Mesothelial cell of epicardium (in vitro differentiated cells): ENCODE measurements at places on chromosomes 2 and 18. TPM values are rescaled to one million over a fixed set of nuclear protein-coding genes. Genes with fewer than 3 reads are reported as not detected.

DNA sequence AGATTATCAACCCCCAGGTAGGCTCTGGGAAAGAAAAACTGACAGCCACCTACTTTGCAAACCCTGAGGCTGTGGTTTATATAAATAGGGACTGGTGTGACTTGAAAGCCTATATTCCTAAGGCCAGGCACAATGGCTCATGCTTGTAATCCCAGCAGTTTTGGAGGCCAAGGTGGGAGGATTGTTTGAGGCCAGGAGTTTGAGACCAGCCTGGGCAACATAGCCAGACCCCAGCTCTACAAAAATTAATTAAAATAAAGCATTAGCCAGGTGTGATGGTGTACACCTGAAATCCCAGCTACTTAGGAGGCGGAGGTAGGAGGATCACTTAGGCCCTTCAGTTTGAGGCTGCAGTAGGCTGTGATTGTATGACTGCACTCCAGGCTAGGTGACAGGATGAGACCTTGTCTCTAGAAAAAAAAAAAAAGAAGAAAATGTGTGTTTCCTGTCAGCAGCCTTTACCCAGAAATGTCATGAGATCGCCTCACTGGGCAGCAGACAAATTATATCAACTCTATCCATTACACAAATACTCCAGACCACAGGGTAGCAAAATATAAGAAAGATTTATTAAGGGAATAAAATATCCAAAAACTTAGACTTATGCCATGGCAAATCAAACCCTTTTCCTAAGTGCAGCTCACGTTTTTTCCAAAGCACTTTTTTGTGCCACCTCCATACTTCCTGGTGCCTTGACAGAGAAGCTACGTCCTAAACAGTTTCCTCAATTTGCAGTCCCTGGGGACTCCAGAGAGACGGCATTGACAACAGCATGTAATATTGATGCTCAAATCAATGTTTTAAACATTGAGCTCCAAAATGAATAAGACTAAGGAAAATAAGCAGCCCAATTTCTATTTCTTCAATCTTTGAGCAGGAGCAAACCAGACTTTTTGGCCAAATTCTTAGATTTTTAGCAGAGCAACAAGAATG, 190.8 kb upstream of the NDUFV2 start:
- no peak for DNase-seq

DNA sequence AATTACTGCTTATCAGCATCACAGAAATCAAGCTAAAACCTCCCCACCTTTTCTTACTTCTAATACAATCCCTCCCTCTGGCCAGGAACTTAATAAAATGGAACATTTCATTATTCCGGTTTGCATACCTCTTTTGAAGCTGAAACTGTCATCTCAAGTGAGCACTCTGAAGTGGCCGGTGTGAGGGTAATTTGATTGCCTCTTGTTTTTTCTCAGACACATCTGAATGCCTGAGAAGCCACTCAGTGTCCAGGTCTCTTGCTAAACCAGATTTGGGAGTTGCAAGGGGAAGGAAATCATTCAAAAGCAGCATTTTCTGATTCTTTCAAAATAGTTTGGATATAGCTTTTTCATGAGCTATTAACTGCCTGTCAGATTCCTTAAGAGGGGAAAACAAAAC, 190.3 kb downstream of the C1D start:
- no peak for DNase-seq

DNA sequence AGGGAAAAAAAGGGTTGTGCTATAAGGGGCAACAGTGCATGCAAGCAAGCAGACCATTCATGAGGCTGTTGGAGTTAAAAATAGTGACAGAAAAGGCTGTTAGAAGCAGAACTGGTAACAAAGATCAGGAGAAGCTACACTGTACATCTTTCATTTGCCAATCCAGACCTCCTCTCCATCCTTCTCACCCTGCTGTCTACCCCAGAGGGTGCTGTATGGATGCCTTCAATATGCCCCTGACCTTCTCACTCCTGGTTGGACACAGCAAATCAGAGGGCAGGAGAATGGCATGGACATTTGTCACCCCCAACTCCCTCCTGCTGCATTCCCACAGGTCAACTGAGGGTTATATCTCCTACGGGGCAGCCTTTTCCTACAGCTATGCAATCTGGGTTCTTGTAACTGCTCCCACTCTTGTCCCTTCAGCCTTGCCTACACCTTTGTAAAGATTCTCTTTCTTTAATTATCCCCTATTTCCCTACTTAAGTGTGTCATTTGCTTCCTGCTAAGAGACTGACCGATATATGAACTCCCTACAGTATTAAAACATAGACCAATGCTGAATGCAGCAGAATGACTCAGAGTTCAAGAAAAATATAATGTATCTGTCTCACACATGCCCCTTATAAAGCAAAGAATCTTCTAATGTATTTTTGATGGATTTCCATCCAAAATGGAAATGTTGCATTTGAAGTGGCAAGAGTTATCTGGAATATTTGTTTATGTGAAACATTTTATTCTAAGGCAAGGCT, 169.2 kb upstream of the NCKAP5 start:
- no peak for DNase-seq

FAM124B gene
- 0.09 TPM in 1 of 3 replicates, not detected in the others for total RNA-seq

NT5DC4 gene
- not detected in 3 replicates for total RNA-seq

- DNase-seq: no peak
These were observed 43.6 kb downstream of the SF3B1 start for GRCh38 chr2:197391220-197391717.

DNA sequence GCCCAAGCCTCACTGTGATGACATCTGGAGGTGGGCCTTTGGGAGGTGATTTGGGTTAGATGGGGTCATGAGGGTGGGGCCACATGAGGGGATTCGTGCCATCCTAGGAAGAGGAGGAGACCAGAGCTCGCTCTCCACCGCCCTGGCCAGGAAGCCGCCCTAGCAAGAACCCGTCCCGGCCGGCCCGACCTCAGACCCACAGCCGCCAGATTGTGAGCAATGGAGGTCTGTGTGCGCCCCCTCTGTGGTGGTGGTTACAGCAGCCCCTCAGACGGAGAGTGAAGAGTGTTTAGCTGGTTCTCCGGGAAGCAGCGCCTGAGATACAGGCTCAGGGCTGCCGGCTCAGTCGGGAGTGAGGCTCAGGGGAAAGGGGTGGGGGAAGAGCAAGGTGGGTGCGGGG, 83.3 kb downstream of the RTP5 start:
- no peak for DNase-seq

CAVIN2 gene
- 0.72 to 0.96 TPM (median 0.80 TPM) in 3 replicates for total RNA-seq

GRCh38 chr2:64604155-64604554, 49.6 kb downstream of the SERTAD2 start:
- no peak for DNase-seq

DNA sequence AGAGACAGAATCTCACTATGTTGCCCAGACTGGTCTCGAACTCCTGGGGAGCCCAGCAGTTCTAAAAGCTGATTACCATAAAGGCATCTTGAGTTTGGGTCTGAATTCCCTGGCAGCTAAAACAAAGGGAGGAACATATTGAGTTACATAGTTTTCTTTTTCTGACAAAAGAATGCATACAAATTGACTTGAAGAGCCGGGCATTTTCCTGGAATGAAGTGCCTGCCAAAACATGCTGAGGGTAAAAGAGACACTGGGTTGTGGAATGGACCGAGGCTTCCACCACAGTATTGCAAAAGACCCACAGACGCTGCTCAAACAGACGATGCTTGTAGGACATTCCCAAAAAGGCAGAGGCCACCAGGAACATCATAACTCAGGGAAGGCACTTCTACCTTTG, 35.1 kb upstream of the ROCK2 start:
- DNase-seq: no peak

DNA sequence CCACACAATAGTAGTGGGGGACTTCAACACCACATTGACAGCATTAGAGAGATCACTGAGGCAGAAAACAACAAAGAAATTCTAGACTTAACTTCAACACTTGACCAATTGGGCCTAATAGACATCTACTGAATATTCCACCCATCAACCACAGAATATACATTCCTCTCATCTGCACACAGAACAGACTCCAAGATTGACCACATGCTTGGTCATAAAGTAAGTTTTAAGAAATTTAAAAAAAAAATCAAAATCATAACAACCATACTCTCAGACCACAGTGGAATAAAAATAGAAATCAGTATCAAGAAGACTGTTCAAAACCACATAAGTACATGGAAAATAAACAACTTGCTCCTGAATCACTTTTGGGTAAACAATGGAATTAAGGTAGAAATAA, 9.0 kb upstream of the FLACC1 start:
- no peak for DNase-seq

NPPC gene
- 0.72 to 0.80 TPM (median 0.73 TPM) in 3 replicates for total RNA-seq

GRCh38 chr2:219025637-219026585, 15.4 kb downstream of the CFAP65 start:
- no peak for DNase-seq

- no peak for DNase-seq
These were observed 22.7 kb downstream of the KDSR start for GRCh38 chr18:63344263-63344662.

FBXO48 gene
- total RNA-seq: 0.72 to 0.77 TPM (median 0.75 TPM) in 3 replicates

DNA sequence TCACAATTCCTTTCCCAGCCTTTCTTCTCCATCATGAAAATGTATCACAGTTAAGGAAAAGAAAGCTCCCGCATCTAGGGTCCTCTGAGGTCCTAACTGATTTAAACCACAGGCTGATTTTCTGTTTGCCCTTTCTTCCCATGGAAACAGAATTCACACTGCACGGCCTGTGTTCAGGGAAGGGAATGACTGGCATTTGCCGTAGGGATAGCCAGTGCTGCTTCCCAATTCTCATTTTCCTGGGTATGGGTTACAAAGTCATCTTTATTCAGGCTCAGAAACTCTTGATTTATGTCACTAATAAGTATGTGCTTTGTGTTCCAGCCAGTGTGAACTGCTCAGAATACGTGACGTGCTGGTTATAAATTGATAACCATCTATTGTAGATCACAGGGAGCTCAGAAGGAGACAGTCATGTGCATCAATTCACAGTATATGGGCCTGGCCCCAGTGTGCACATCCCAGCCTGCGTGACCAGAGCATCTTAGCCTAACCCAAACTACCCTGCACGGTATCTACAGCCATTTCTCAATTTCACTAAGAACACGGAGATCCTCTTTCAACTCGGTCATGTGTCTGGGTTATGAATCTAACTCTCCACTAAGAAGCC, 163.3 kb downstream of the LRRC30 start:
- DNase-seq: no peak

- no peak for DNase-seq
These were observed 182.9 kb upstream of the ID2 start for GRCh38 chr2:8498994-8499393.

- no peak for DNase-seq
These were observed 36.6 kb downstream of the CAMKMT start for GRCh38 chr2:44398243-44398897.

SLC5A7 gene
- total RNA-seq: 0.11 TPM in 1 of 3 replicates, not detected in the others

ARHGAP28 gene
- total RNA-seq: 153 to 161 TPM (median 159 TPM) in 3 replicates

DNA sequence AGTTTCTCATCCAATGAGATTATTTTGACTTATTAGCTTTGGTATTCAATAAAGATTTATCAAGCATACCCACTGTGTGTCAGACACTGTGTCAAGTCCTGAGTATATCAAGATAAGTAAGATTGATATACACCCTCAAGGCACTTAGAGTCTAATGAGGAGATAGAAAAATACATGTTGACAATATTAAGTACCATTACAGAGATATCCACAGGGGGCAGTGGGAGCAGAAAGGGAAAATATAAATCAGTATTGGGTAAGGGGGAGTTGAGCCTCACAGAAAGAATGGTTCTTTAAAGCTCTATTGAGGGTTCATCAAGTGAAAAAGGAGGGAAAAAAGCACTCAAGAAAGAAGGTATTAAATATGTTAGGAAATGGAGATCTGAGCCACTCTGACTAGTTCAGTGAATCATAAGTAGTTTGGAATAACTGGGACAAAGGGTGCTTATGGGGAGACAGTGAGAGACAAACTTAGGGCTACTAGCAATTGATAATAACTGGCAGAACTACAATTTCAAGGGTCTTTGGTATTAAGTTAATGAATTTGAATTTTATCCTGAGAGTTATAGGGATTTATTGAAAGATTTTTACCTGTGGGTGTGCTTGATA, 45.5 kb upstream of the SLC8A1 start:
- DNase-seq: no peak

MTLN gene
- 6.9 to 10.1 TPM (median 7.6 TPM) in 3 replicates for total RNA-seq

DNA sequence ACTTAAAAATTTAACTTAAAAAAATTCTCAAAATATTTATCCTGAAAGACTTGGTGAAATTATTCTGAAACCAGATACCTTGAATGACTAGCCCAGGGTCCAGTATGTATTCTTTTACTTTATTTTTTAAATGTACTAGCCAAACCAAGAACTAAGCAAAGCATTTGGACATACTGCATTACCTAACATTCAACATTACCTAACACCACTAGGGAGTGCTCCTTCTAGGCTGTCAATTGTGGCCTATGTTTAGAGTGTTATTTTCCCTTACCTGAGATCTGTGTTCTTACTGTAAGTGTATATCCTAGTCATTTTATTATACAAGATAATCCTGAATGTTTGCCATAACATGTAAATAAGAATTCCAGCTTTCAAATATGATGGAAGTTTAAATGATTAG, 496.6 kb downstream of the PTPRM start:
- DNase-seq: no peak

DNA sequence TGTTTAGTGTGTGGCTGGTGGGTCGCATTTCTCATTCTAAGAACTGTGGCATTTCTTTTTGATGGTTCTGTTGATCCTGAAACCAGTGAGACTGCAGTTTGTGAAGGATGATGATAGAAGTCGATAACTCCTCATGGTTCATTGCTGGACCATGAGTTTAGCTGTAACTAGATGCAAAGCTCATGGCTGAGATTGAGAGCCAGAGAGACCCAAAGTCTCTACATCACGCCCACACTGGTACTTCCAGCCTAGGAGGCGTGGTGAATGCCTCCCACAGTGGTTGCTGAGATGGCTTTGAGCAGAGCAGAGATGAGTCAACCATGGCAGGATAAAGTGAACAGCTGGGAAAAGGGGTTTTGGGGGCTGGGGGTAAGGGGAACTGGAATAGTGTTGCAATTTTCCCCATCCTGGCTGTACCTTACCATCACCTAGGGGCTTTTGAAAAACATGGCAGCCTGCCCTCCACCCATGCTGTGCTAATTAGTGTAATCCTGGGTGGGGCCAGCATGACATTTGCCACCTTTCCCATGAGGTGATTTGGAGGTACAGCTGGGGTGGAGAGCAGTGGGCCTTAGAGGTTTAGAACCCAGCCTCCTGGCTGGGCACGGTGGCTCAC, 24.1 kb downstream of the INPP4A start:
- DNase-seq: no peak

TMEM178A gene
- total RNA-seq: 11.9 to 14.9 TPM (median 13.1 TPM) in 3 replicates

DNA sequence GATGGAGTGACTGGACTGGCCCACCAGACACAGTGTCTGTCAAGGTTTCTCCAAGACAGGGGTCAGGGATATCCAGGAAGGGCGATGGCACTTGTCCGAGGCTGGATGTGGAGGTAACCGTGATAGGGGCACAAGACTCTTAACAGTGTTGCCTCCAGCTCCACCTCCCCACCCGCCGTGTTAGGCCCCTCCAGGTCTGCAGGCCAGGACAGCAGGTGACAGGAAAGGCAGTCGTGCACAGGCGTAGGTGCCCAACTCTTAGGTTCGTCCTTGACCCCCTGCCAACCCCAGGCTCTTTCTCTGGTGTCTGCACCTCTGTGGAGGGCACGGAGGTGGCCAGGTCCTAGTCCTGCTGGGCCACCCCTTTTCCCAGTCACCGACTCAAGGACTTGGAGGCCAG, 10.1 kb downstream of the ITM2C start:
- DNase-seq: peak; percentile 28
